Testis (tissue), 5 donors: ENCODE measurements at places on chromosomes 5 and 9.
A peak's percentile ranks its signal among the peaks of the same experiment; 100 is the strongest.

DNA sequence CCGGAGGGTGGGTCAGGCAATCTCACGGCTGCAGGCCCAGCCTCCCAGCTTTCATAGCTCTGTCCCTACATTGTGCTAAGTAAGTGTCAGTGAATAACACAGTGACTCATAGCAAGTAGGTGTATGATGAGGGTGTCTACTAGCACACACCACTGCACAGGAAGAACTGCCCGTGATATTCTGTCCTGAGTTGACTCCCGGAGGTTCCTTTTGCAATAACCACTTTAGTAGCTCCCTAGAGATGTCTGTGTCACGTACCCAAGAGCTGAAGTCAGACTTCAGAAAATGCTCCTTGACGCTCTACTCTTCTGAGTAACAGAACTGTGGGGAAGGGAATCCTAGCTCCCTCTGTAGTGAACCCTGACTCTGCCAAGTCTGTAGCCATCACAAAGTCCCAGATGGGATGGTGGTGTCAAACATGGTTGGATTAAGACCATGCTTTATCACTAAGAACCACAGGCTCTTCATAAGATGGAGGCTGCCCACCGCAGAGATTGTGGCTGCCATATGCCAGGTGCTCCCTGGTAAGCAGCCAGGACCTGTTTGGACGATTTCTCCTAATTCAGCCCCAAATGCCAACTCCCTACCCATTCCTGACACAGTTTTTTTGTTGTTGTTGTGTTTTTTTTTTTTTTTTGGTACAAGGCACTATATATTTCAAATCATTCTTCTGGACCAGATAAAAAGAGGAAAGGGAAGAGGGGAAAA lies 352.6 kb upstream of the PANK3 start:
- H3K36me3 ChIP-seq, result no peaks in the 10 kb centered on the region
- no peak overlapping the region for H3K27ac ChIP-seq
- no peaks in the 10 kb centered on the region for H3K4me1 ChIP-seq
- no peaks in the 10 kb centered on the region for H3K27me3 ChIP-seq
- H3K4me3 ChIP-seq, result no peak overlapping the region

DNA sequence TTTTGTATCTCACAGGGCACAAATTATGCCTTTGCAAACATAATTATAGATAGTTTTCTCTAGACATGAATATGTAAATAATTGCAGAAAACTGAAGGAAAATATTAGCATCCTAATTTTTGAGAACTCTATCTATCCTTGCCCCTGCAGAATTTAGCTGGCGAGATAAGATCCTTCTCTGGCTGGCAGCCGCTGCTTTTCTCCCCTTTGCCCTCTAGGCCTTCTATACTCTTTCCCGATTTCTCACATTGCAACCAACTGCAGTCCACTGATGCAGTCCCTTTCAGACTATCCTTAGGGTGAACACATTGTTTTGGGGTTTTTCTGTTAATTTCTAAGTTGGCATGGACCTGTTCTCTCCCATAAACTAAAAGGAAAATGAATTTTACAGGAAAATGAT lies 91.3 kb downstream of the CD180 start:
- H3K36me3 ChIP-seq, result no peaks in the 10 kb centered on the region
- H3K27me3 ChIP-seq, result no peaks in the 10 kb centered on the region
- no peak overlapping the region for H3K27ac ChIP-seq
- DNase-seq, result no peak
- no peaks in the 10 kb centered on the region for H3K4me1 ChIP-seq

- H3K27ac ChIP-seq, result no peak overlapping the region
- H3K4me3 ChIP-seq, result no peak overlapping the region
- DNase-seq, result no peak
- H3K4me1 ChIP-seq, result no peaks in the 10 kb centered on the region
Observed at GRCh38 chr5:90095292-90096060, 314.1 kb downstream of the CETN3 start.

DNA sequence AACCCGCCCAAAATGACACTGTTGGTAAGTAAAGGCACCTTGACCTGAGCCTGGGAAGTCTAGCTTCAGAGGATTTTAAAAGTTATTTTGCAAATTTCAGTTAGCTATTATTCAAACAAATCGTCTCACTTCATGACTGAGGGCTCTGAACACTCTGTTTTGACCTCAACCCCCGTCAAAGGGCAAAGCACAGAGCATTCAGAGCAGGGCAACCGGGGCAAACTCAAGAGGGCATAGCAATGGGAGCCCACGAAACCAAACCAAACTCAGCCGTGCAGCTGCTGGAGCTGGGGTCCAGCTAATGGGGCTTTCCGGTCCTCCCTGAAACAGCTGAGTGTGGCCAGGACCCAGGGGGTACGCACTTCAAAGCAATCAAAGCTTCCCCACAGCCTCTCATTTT lies 1.6 kb downstream of the C9 start:
- no peak overlapping the region for H3K4me3 ChIP-seq
- no peaks in the 10 kb centered on the region for H3K36me3 ChIP-seq
- no peaks in the 10 kb centered on the region for H3K4me1 ChIP-seq
- DNase-seq, result no peak
- no peak overlapping the region for H3K27ac ChIP-seq

DNA sequence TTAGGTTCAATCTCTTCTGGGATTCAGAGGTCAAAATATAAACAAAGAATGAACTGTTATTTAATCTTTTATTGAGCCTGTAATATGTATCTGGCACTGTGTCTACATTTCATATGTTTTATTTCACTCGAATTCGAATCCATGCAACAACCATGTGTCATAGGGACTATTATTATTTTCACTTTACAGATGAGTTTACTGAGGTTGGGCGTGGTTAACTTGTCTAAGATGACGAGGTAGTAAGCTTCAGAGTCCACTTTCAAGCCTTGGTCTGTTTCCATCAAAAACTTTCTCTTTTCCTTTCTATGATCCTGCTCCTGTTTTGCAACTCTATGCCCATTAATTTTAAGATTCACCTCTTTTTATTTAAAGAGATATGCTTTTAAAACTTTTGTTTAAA lies 55.2 kb upstream of the DMAC1 start:
- H3K36me3 ChIP-seq, result no peaks in the 10 kb centered on the region
- no peaks in the 10 kb centered on the region for H3K27me3 ChIP-seq
- no peak overlapping the region for H3K27ac ChIP-seq
- no peak overlapping the region for H3K4me3 ChIP-seq
- no peak for DNase-seq

DNA sequence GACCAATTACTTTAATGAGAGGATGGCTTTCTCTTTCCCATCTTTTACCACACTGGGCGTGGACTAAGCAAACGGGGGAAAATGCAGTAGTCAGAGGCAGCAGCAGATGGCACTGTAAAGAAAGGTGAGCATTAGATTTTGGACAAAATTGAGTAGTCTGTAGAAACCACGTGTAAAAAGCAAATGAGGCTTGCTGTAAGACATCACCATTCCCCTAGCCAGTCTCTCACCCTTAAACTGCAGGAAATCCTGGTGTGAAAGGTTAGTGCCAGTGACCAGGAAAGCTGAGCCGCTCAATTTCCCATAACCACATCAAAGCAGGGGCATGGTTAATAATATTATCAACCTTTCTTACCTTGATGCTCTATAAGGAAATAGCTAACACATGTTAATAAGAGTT lies 31.8 kb downstream of the SPATA31C2 start:
- H3K27ac ChIP-seq, result no peak overlapping the region
- no peaks in the 10 kb centered on the region for H3K27me3 ChIP-seq
- no peaks in the 10 kb centered on the region for H3K4me1 ChIP-seq
- no peaks in the 10 kb centered on the region for H3K36me3 ChIP-seq
- peak; percentile 47 for DNase-seq

DNA sequence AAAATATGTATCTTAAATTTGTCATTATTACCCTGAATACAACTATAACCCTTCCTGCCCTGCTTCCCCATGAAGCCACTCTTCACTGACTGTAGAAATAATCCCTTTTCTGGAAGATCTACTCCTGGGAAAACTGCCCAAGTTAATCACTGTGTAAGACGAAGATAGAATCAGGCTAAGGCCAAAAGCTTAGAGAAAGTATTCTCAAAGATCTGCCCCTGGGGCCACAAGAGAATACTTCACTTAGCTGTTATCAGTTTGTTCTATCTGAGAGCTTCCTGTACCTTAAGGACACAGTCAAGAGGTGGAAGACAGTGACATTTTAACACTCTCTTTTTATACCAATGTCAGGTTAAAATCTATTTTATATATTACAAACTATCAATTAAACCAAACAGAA lies 33.8 kb downstream of the RNF145 start:
- no peaks in the 10 kb centered on the region for H3K36me3 ChIP-seq
- H3K27ac ChIP-seq, result peak overlapping the region; percentile 12

DNA sequence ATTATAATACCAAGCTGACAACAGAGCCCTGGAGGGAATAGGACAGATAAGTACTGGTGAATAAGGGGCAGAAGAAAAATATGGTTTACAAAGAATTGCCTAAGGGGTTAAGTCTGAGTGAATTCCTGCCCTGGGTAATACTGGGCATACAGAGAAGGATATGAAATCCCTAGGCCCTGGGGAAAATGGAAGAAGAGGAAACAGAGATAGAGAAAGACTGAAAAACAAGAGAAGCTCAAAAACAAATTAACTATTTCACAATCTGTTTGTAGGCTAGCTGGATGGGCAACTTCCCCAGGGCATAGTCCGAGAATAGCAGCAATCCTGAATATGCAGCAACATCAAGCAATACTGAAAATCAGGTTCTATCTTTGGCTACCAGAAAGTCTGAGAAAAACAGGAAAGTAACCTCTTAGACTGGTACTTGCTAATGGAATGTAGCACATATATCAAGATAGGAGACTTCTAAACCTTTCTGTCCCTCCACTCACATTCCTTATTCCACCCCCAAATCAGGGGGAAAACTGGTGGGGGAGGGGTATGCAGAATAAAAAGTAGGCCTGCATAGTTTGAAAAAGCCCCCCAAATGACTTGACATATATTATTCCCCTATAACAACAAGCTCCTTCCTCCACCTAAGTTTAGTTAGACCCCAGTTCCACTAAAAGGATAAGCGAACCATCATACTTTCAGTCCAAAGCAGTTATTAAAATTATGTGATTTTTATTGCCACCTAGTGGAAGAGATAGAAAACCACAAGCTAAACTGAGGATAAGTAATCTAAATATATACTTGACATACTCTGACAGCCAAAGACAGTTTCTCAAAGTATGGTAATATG lies 20.6 kb downstream of the SLC38A9 start:
- H3K4me1 ChIP-seq, result no peaks in the 10 kb centered on the region
- DNase-seq, result no peak
- no peaks in the 10 kb centered on the region for H3K27me3 ChIP-seq

DNA sequence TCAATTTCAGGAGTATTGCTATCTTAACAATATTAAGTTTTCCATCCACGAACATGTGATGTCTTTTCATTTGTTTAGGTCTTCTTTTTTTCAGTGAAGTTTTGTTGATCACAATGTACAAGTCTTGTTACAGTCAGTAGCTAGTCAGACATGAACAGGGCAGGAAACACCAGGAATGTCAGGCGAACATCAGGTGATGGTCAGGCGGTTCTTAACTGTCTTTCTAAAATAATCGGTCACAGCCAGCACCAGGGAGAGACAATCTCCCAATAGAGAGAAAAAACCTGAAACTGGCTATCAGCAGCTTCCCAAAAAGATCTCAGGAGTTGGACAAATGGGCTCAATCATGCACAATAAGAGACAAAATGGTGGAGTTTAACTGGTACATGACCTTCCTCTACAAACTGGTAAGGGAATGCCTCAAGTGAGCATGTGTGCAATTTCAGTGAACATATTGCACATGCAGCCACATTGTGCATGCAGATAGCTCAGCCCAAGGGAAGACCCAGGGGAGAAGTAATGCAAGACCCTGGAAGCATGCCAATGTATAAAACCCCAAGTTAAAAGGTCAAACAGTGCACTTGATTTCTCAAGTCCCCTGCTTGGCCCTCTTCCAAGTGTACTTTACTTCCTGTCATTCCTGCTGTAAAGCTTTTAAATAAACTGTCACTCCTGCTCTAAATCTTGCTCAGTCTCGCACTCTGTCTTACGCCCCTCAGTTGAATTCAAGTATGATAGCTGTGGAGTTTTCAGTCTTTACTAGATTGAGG lies 176.1 kb upstream of the RASEF start:
- no peak for DNase-seq
- no peaks in the 10 kb centered on the region for H3K36me3 ChIP-seq
- H3K27ac ChIP-seq, result no peak overlapping the region

DNA sequence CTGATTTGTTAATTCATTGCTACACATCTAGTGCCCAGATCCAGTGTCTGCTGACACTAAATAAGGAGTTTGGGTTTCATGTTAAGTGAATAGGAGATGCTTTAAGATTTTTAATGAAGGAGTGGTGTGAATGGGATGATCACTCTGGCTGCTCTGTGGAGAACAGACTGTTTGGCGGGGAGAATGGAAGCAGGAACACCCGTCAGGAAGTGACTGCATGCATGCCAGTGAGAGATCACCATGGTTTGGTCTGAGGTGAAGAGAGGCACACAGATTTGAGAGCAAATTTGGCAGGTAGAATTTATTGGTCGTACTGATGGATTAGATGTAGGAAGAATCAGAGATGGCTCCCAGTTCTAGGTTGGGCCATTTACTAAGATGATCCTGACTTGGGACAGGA lies 19.8 kb downstream of the ATP6V0E1 start:
- H3K4me1 ChIP-seq, result peaks cover 17% of the 10 kb centered on the region
- no peak for DNase-seq
- no peak overlapping the region for H3K4me3 ChIP-seq
- H3K27ac ChIP-seq, result no peak overlapping the region
- no peaks in the 10 kb centered on the region for H3K27me3 ChIP-seq

GRCh38 chr9:38708759-38709158 lies 11.2 kb downstream of the FAM240B start:
- no peaks in the 10 kb centered on the region for H3K27me3 ChIP-seq
- H3K4me3 ChIP-seq, result no peak overlapping the region
- no peaks in the 10 kb centered on the region for H3K4me1 ChIP-seq
- H3K36me3 ChIP-seq, result no peaks in the 10 kb centered on the region
- H3K27ac ChIP-seq, result no peak overlapping the region
- DNase-seq, result no peak

GRCh38 chr9:134933076-134933659 lies 15.5 kb upstream of the FCN1 start:
- DNase-seq, result no peak
- H3K36me3 ChIP-seq, result no peaks in the 10 kb centered on the region
- H3K4me3 ChIP-seq, result no peak overlapping the region
- H3K4me1 ChIP-seq, result no peaks in the 10 kb centered on the region
- H3K27me3 ChIP-seq, result no peaks in the 10 kb centered on the region
- H3K27ac ChIP-seq, result no peak overlapping the region

GRCh38 chr5:15577132-15577531 lies 77.2 kb downstream of the FBXL7 start:
- DNase-seq, result no peak
- no peak overlapping the region for H3K27ac ChIP-seq
- H3K4me3 ChIP-seq, result no peak overlapping the region
- H3K4me1 ChIP-seq, result peaks cover 3% of the 10 kb centered on the region
- no peaks in the 10 kb centered on the region for H3K36me3 ChIP-seq

DNA sequence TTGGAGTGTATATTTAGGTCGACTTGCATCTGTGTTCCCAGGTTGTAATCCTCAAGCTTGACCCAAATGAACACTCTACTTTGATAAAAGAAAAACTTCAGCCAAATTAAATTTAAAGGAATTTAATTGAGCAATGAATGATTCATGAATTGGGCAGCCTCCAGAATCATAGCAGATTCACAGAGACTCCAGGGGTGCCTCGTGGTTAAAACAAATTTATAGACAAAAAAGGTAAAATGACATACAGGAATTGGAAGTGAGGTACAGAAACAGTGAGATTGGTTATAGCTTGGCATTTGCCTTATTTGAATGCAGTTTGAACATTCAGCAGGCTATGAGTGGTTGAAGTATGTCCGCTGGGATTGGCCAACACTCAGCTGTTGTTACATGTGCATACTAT lies 21.6 kb upstream of the SPATA31D4 start:
- H3K27ac ChIP-seq, result no peak overlapping the region
- peaks cover 3% of the 10 kb centered on the region for H3K4me1 ChIP-seq
- no peaks in the 10 kb centered on the region for H3K27me3 ChIP-seq
